ENCODE measurements at places on chromosomes 2 and 18. TPM values are rescaled to one million over a fixed set of nuclear protein-coding genes. Genes with fewer than 3 reads are reported as not detected.

SMAD4 gene
- 59.3 TPM for total RNA-seq

FAM237A gene
- total RNA-seq = not detected

PROKR1 gene
- not detected for total RNA-seq

GALNT13 gene
- total RNA-seq = under 0.01 TPM

TXNDC2 gene
- not detected for total RNA-seq

GNLY gene
- not detected for total RNA-seq

TRIM43 gene
- total RNA-seq = not detected

ATP5F1A gene
- 1,088 TPM for total RNA-seq

SULT1C4 gene
- 27.0 TPM for total RNA-seq

KIF1A gene
- total RNA-seq = under 0.01 TPM

All from epithelial cell of umbilical artery (primary cell).